ENCODE measurements at places on chromosomes 6 and 20.

DNA sequence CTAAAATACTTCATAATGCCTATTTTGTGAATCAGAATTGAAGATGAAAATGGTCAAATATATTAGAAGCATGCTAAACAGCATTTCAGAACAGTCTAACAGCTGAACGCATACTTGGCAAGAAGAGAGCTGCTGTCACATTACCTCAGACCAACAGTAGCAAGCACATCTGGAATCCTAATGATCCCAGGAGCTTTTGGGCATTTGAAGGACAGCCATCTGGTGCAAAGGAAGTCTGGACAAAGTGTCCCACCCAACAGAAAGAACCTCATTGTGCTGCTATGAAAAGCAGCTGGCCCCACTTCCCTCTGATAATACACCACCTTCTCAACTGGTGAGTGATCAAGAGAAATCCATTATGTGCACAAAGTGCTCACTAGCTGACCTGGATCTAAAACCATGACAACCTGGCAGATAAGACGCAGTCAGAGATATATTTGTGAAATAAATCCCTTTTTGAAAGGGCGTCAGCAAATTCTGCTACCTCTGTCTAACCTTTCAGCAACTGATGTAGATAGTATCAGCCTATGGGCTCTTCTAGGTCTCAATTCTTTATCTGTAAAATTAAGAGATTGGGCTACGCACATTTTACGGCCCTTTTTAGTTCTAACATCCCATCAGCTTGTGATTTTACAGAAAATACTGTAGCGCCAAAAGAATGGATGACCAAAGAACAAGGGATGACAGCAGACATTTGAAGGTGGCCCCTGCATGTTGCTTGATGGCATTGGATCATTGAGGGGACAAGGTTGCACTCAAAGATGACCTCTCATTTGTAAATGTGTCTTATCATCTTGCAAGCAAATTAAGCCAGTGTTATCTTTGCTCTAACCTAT is 78.7 kb downstream of the SGK1 start:
- DNase-seq: no peak

GRCh38 chr20:32321390-32321789 is 36.7 kb upstream of the ASXL1 start:
- no peak for DNase-seq

GRCh38 chr6:42038163-42038562 is 12.2 kb upstream of the TAF8 start:
- no peak for DNase-seq

GRCh38 chr6:30711758-30712380 is 5.2 kb downstream of the MDC1 start:
- DNase-seq: no peak

DNA sequence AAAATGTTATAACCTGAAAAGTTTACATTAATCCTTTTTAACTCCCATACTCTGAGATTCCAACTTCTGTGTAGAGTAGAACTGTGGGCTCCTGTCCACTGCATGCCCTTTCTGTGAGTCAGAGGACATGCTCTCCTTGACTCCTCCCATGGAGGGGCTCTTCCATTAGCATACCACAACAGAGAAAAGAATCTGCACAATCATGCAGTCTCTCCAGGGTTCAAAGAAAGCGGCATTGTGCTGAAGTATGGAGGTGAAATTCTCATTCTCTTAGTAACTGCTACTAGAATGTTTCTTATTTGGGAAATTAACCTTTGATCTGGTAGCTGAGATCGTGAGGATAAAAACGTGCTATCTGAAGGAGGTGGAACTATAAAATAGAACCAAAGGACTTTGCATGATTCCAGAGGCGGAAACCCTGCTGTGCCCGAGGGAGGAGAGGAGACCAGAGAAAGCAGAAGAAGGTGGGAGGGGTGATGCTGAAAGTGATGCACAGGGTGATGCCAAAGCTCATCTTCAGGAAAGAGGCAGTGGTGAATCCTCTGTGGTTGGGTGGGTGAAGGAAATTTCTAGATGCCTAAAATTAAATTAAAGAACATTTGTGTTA is 202.2 kb upstream of the PCSK2 start:
- no peak for DNase-seq

- no peak for DNase-seq
Measured at GRCh38 chr6:25192590-25193459, 86.3 kb upstream of the CARMIL1 start.

- no peak for DNase-seq
Measured at GRCh38 chr6:150025201-150025917, at the start of gene RAET1L. RAET1L (minus strand) TSS chr6:150025532; CDS start chr6:150025471, 61 bp downstream.
